ENCODE measurements at places on chromosomes 4 and X.

DNA sequence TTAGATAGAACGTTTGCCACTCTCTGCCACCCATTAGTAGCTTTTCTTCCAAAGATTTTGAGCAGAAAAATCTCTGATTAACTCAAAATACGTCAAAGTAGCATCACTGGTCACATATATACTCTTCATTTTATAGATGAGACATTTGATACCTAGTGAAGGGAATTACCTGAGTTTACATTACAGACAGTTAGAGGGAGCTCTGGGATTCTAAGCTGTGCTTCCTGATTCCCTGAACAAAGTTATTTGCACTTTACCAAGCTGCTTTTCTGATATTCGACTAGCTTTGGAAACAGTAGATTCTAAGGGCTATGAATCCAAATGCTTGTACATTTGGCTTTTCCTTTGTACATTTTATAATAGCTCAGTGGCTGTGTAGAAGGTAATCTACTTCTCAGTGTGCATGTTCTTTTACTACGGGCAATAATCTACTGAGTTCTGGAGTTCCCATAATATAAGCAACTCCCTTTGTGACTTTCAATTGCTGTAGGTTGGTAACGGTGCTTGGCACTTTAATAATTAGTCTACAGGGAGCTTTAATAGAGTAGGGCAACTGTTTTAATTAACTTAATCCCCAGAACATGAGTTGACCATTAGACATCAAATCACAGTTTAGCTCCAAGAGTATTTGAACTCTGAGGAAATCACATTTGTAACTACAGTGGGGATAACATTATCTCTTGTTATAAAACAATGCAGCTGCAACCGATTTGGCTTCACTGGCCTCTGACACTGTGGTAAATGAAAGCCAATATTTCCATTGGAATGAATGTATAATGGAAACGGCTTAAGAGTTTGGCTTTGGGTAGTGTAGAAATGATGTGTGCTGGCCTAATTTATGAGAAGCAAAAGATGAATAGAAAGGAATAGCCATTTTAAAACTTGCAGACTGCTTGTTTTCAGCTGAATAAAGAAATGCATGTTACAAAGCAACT, 1602.4 kb downstream of the STIM2 start:
- DNase-seq, result no peak

DNA sequence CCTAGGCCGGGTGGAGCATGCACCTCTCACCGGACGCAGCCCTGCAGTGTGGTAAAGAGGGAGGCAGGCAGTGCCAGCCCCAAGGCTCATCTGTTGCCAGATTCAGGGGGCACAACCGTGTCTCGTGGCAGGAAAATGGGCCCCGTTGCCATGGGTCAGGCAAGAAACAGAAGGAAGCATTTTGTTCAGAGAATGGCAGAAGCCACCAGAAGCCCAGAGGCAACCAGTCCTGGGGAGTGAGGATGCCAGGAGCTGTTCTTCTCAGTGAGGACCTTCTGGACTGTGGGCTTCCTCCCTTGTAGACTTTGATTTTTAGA, 12.5 kb upstream of the UVSSA start:
- DNase-seq, result no peak

GRCh38 chrX:110241816-110242215, 76.1 kb downstream of the AMMECR1 start:
- DNase-seq, result no peak

DNA sequence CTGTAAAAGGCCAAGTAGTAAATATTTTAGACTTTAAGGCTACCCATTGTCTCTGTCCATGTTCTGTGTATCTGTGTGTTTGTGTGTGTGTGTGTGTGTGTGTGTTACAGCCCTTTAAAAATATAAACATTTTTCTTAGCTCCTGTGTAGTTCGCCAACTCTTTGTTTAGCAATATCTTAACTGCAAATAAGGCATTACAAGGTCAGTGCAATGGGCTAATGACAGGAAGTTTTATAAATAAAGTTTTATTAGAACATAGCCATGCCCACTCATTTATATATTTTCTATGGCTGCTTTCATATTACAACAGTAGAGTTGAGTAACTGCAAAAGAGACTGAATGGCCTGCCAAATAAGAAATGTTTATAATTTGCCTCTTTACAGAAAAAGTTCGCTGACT, 5.9 kb upstream of the SLC7A11 start:
- no peak for DNase-seq

GRCh38 chr4:78650106-78651024, 98.8 kb downstream of the ANXA3 start:
- DNase-seq, result peak; percentile 81

DNA sequence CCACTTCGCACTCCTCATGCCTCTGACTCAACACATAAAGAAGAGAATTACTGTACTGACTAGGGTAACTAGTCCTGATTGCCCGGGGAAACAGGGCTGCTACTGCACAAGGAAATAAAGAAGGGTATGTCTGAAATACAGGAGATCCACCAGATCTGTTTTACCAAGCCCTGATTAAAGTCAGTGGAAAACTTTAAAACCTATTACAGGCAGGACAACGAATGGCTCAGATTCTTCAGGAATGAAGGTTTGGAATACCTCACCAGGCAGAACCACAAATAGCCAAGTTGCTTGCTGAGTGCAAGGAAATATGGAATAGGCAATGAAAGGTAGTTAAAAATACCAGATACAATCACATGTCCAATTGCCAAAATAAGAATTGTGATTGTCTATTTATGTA, 17.3 kb downstream of the LAMTOR3 start:
- DNase-seq, result no peak

Measured in HS-5 (cell line).